ENCODE measurements at places on chromosomes 5 and 9. TPM values are rescaled to one million over a fixed set of nuclear protein-coding genes. Genes with fewer than 3 reads are reported as not detected.

The HRCT1 gene
- total RNA-seq: 3.1 TPM

The NXNL2 gene
- total RNA-seq: 0.29 TPM

The MYMK gene
- not detected for total RNA-seq

The ACOT12 gene
- total RNA-seq: not detected

The IL5 gene
- not detected for total RNA-seq

The TTC23L gene
- total RNA-seq: 0.20 TPM

The HACD4 gene
- 8.4 TPM for total RNA-seq

The PCDHA1 gene
- total RNA-seq: not detected

The CYSRT1 gene
- total RNA-seq: 0.44 TPM

The PCA3 gene
- not detected for total RNA-seq

The PNPLA7 gene
- 2.9 TPM for total RNA-seq

The FER gene
- total RNA-seq: 27.0 TPM

The HOMER1 gene
- 4.6 TPM for total RNA-seq

The FRRS1L gene
- not detected for total RNA-seq

The HK3 gene
- total RNA-seq: 29.0 TPM

The GOLGA1 gene
- 18.9 TPM for total RNA-seq

The OR1L8 gene
- not detected for total RNA-seq

The ECM2 gene
- 20.2 TPM for total RNA-seq

The SYNPO gene
- total RNA-seq: 114 TPM

The SLC45A2 gene
- not detected for total RNA-seq

The SLC1A1 gene
- 46.6 TPM for total RNA-seq

The PCDHGA10 gene
- total RNA-seq: 5.2 TPM

The PCDHB12 gene
- total RNA-seq: 2.3 TPM

The GRM6 gene
- not detected for total RNA-seq

The MARCOL gene
- not detected for total RNA-seq

The SCGB3A2 gene
- 108 TPM for total RNA-seq

The LAMC3 gene
- total RNA-seq: 23.4 TPM

The CBY3 gene
- not detected for total RNA-seq
